ENCODE measurements at places on chromosomes 12 and 14. TPM values are rescaled to one million over a fixed set of nuclear protein-coding genes. Genes with fewer than 3 reads are reported as not detected.
A peak's percentile ranks its signal among the peaks of the same experiment; 100 is the strongest.

GRCh38 chr12:47904713-47905709 lies at the start of gene VDR:
Gene VDR, minus strand, starts transcription at chr12:47904994. Its CDS starts 25,881 bp downstream, at chr12:47879113.
- peak; percentile 74 for DNase-seq

DNA sequence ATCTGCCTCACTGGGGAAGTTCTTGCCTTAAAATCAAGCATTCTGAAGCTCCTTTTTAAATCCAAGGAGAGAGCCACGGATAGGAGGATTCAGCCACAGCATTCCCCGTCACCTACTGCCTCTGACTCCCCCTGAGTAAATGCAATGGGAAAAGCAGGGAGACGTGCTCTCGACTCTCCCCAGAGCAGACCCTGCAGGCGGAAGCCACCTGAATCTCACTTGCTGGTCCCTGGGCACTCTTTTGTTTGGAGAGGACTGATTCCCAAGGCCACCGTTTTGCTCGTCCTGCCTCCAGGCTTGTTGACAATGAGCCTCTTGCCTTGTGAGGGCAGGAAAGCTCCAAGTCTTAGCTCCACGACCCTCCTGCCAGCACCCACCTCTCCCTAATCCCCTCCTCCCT lies 204.5 kb downstream of the SLC15A4 start:
- no peak for DNase-seq

Gene KRT2
- not detected for total RNA-seq

Gene HOXC12
- not detected for total RNA-seq

Gene STXBP6
- 2.4 TPM for total RNA-seq

Gene FGF6
- total RNA-seq: 4.1 TPM

Gene VWF
- 206 TPM for total RNA-seq

DNA sequence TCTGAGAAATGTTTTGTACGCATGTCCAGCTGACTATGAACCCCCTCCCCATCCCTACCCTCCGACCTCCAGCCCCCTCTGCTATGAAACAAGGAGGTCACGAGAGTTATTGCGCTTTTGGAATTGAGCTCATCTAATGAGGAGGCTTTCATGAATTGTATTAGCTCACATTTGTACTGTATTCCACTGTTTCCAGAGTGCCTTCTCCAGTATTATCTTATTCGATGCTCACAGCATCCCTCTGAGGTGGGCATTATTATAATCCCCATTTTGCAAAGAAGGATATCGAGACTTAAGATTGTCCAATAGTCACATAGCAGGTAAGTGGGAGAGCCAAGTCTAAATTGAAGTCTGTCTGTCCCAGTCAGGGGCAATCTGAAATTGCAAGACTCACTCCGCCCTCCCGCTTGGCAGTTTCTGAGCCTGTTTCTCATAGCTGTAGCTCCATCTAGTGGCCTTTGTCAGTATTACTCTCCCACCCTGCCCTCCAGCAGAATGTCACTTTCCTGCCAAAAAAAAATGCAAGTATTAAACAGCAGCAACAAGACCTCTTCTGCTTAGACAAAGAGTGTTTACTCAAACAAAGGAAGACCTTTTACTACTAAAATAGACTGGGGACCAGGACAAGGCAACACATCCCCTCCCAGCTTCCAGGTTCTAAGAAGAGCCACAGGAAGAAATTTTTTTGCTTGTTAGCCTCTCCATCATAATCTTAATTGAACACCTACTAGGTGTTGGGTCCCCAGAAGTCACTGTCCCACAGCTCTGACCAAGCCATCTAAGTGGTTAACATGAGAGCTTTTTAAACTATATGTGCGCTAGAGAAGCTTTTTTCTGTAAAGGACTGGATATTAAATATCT lies 48.6 kb upstream of the TMEM233 start:
- DNase-seq: peak; percentile 33

Gene CCDC63
- total RNA-seq: not detected

DNA sequence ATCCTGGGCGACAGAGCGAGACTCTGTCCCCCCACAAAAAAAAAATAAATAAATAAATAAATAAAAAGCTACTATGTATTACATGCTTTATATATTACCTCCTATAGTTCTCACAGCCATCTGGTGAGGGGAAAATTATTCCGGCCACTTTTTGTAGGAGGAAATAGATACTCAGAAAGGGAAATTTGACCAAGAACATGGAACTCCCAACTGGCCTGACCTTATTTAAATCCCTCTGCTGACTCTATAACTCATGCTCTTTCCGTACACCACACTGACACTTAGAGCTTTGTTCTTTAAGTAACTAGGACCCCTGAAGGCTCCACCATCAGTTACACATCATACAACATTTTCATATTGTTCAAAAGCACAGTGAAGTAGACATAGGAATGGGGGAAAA lies 2.2 kb upstream of the MMP19 start:
- DNase-seq: no peak

DNA sequence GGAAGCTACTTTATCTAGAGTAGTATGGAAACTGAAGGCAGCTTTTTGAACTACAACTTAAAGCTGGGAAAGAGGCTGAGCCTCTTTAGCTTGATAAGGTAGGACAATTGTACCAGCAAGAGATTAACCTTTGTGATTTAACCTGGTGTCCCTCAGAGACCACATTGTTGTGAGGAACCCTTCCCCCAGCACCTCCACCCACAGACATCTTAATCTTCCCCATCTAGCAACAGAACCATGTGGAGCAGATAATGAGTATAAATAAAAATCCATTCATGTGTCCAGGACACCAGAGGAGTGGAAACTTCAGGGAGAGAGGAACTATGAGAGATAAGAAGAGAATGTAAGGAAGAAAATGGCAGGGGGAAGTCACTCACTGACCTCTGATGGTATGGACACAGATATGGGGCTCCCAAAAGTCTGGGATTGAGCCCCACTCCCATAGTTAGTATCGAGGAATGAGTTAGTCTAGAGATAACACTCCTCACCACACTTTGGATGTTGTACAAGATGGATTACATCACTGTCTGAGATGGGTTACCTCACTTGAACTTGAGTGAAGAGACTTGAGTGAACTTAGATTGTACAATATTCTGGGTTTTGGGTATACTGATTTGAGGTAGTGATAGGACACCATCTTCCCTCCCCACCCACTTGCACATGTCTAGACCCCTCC lies 33.9 kb upstream of the SLC38A2 start:
- DNase-seq: no peak

DNA sequence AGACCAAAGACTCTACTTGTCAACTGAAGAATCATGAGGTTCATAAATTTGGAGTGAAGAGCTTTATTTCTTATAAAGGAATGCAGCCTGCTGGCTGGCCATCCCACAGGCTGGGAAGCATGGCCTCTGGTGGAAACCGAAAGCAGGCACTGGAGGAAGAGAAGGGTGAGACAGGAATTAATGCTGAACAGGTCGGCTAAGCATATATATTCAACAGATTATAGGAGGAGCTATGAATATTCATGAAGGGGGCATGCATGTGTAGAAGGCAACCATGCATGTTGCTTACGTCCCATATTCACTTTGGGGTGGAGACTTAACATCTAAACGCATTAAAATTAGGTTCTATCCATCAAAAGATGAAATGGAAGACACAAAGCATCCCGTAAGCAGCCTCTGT lies 20.6 kb upstream of the RGS6 start:
- DNase-seq: no peak

Gene MYH7
- 8,888 TPM for total RNA-seq

GRCh38 chr12:120879102-120879501 lies 25.1 kb downstream of the SPPL3 start:
- no peak for DNase-seq

Gene SERPINA9
- total RNA-seq: not detected

DNA sequence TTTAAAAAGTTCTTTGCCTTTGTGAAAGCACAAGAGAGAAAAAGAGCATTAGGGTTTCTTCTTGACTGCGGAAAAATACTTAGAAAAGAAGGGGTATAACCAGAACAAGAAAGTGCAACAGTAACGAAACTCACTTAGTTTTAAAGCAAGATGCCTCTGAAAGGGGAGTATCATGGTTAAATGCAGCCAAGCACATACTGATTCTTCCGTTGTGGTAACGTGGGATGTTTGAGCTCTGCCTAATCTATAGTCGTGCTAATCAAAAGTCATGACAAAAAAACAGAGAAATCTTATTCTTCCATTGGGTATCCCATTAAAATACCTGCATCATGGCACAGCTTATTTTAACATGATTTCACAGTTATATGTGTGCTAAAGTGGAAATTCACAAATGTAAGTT lies 187.8 kb upstream of the LRFN5 start:
- DNase-seq: no peak

Gene TAS2R8
- total RNA-seq: not detected

DNA sequence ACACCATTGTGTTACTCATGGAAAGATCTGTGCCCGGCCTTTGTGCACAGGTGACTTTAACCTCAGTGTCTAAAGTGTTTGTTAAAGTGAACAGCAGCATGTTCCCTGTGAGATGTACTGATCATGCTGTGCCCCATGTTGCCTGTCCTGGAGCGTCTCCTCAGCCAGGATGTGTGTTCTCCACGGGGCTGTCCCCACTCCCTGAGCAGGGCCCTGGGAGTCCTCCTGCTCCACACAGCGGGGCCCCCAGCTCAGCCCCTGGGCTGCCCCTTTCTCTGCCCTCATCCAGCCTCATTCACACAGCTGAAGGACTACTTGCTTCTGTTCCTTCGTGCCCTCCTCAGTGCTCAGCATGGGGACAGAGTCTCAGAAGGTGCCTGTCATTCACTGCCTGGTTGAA lies 131.5 kb downstream of the SLC38A6 start:
- no peak for DNase-seq

DNA sequence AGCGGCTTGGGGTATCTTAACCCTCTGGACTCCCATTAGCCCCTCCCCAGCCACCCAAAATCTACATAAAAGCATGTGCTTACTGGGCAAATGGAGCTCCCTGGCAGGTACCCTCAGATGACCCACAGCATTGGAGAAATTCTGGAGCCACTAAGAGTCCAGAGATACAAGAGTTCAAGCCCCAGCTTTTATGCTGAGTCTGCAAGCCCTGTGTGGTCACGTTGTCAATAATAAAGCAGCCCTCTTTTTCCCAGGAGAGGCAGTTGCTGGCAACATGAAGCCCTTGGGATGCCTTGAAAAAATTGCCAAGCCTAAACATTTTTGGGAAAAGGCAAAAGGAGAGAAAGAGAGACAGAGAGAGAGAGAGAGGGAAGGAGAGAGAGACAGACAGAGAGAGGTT lies 83.4 kb downstream of the RBM19 start:
- DNase-seq: no peak

Gene STON2
- 37.4 TPM for total RNA-seq

Gene CMKLR1
- 7.0 TPM for total RNA-seq

Gene PLEKHG3
- 5.2 TPM for total RNA-seq

DNA sequence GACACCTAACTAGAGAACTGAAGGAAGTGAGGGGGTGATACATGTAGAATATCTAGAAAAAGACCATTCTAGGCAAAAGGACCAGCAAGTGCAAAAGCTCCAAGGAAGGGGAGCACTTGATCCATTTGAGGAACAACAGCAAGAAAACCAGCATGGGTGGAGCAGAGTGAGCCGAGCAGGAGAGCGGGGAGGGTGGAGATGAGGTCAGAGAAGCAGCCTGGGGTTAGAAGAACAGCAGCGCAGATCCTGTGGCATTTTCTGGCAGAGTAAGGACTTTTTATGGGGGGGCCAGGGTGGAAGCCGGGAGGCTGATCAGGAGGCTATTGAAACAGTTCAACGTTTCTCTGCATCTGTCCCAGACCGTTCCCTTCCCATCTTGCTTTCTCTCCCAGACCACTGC lies 24.5 kb upstream of the TMCC3 start:
- peak; percentile 54 for DNase-seq

GRCh38 chr12:104840262-104840661 lies 117.8 kb downstream of the SLC41A2 start:
- DNase-seq: no peak

DNA sequence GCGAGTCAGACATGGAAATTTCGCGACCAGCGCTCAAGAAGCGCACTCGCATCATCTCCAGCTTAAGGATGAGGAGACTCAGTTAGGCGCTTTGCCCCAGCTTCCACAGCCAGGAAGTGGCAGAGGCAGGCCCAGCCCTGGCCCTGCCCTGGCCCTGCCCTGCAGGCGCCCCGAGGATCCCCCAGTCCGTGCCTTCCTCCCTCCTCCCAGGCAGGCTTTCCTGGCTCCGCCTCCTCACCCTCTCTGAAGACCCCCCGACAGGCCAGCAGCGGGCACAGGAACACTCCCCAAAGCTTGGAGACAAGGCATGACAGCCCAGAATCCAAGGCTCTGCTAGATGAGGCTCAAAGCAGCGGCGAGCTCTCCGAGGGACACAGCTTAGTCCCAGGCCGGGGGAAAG lies 25.1 kb downstream of the UBR7 start:
- no peak for DNase-seq

DNA sequence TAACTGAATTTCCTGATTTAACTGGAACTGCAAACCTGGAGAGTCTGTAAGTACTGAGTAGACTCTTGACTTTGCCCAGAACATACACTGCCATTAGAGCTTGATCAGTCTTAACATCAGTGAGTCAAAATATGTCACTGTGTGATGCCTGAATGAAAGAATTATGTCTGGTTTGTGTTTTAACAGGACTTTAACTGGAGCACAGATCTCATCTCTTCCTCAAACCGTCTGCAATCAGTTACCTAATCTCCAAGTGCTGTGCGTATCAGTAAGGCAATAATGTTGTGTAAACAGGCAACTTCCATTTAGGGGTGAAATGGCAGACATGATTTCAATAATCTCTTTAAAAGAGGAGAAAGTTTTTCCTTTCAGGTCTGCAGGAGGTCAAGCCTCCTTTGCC lies 97.0 kb downstream of the ZFC3H1 start:
- DNase-seq: no peak

Gene NANOG
- total RNA-seq: not detected

Gene E2F7
- not detected for total RNA-seq

GRCh38 chr14:68376067-68376779 lies 416.6 kb downstream of the ZFP36L1 start:
- DNase-seq: no peak

GRCh38 chr14:78302841-78303240 lies 132.7 kb downstream of the NRXN3 start:
- no peak for DNase-seq

- DNase-seq: no peak
Measured at GRCh38 chr12:71250166-71250565, 92.4 kb upstream of the TSPAN8 start.

Gene MTA1
- 47.6 TPM for total RNA-seq
